ENCODE measurements at places on chromosomes 7 and 10.

DNA sequence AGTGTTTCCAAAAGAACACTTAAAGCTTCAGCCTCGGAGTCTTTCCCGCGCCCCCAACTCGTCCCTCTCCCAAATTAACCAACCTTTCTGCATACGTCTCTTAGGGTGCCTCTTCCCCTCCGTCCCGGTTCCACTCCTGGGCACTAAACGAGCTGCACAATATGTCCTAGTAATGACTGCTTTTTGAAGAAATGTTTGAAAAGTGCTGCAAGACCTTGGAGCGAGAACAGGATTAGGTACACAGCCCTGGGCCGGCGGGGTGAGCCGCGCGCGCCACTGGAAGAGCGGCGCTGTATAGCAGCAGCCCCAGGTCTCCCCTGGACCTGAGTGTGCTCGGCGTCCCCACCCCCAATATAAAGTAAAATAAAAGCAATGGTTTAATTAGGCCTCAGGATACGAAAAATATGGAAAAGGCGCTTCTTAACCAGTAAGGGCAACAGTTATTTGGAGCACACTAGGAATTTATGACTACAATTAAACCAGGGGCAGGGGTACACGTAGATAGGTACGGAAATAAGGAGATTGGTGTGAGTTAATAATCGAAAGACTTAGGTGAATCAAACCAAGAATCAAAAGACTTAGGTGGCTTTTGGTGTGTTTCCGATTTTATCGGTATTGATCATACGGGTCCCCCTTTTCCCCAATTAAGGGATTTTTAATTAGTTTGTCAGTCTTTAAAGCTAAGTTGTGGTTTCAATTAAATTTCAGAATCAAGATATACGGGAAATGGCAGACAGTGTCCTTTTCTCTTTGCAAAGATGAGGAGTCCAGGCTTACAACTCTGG, 1.9 kb downstream of the TET1 start:
- H3K4me1 ChIP-seq, result peaks cover 18% of the 10 kb centered on the region
- peak overlapping the region; percentile 43 for H3K4me3 ChIP-seq
- H3K36me3 ChIP-seq, result no peaks in the 10 kb centered on the region
- DNase-seq, result no peak
- H3K27ac ChIP-seq, result no peak overlapping the region
- H3K27me3 ChIP-seq, result peaks cover 42% of the 10 kb centered on the region

DNA sequence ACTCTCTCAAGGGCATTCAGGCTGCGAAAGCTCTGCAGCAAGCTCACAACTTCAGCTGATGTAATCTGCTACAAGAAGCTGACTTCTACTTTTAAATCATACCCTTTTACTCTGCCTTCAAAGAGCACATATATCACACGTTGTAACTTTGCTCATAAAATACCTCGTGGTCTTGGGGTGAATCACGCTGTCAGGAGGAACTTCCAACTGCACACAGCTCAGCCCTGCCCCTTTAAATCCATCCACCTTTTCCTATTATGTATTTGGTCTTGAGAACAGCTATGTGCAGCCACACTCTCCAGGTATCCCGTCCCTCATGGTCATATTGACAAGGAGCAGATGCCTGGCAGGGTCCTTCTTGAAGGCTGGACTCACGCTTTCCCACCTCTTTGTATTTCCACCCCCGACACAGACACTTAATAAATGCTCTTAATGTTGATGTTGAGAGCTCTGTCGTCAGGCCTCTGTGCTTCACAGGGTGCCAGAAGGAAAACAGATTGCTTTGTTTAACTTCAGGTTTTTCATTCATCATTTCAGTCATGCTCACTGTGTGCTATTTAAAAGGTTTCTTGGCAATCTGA, 47.6 kb downstream of the ICA1 start:
- no peaks in the 10 kb centered on the region for H3K27me3 ChIP-seq
- DNase-seq, result no peak
- H3K4me3 ChIP-seq, result no peak overlapping the region
- no peaks in the 10 kb centered on the region for H3K36me3 ChIP-seq
- peaks cover 2% of the 10 kb centered on the region for H3K4me1 ChIP-seq

DNA sequence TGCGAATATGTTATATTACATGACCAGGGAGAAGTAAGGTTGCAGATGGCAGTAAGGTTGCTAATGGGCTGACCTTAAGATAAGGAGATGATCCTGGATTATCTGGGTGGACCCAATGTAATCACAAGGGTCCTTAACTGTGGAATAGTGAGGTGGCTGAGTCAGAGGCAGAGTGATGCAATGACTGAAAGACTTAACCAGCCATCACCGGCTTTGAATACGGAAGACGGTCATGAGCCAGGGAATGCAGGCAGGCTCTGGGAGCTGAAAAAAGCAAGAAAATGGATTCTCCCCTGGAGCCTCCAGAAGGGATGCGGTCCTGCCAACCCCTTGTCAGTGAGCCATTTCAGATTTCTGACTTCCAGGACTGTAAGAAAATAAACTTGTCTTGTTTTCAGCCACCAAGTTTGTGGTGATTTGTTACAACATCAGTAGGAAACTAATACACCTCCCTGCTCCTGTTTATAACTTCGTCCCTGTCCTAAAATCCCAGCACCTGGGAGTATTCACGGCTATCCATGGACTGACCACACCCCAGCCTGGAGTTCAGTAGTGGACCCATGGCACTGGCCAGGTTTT, 4.6 kb upstream of the C10orf95 start:
- H3K27ac ChIP-seq, result peak overlapping the region; percentile 8
- H3K4me3 ChIP-seq, result no peak overlapping the region
- H3K4me1 ChIP-seq, result peaks cover 31% of the 10 kb centered on the region

GRCh38 chr7:90705391-90706071, 109.4 kb downstream of the CDK14 start:
- no peak overlapping the region for H3K27ac ChIP-seq
- no peak for DNase-seq
- H3K27me3 ChIP-seq, result no peaks in the 10 kb centered on the region
